ENCODE measurements at places on chromosomes 4 and X.

DNA sequence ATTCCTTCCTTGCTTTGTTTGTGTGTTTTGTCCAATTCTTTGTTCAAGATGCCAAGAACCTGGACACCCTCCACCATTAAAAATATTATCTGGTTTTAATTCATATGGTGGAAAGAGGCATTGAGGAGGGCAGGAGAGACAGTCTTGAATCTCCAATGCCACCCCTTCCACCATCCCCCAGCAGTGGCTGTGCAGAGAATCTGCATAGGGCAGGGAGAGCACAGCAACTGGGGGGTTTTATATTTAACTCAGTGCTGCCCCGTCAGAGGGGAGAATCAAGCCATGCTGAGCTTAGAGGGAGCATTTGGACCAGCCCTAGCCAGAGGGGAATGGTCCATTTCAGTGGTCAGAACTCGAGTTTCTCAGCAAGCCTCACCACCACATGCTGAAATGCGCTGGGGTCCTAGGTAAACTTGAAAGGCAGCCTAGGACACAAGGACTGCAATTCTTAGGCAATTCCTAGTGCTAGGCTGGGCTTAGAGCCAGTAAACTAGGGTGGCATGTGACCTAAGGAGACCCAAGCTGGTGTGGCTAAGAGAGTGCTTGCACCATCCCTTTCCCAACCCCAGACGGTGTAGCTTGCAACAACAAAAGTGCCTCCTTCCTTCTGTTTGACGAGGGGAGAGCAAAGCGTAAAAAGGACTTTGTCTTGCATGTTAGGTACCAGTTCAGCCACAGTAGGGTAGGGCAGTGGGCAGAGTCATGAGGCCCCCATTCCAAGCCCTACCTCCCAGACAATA, 34.2 kb downstream of the CCDC158 start:
- no peak for DNase-seq

DNA sequence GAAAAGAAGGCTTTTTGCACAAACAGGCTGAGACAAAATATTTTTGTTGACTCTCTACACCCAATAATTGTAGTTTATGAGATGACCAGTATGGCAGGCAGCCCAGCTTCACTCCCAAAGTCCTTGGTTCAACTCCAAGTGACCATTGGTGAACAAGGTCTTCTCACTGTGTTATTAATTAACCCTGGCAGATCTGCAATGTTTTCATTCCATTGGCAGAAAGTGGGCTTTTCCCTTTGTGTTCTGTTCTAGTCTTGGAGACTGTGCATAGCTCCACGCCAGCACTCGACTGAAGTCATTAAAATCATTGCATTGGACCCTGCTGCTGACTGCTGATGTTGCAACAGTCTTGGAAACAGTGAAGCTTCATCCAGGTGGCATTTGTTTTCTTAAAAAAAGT, 277.3 kb upstream of the HAND2 start:
- DNase-seq, result no peak

DNA sequence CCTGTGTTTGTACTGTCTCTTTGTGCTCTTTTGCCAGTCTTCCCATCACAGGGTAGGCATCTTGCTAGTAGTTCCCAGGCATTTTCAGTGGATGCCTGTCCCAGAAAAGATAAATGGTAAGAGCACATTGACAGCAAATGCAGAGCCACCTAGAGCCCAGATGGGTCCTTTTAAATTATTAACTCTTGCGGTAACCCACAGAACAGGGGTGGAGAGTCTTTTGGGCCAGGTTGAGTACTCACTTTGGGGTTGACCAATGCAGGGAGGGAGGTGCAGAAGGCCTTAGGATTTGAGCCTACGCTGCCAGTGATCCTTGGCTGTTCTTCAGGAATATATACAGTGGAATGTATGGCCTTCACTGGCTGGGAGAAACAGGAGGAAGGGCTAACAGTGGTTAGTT, 173.8 kb downstream of the MSN start:
- no peak for DNase-seq

DNA sequence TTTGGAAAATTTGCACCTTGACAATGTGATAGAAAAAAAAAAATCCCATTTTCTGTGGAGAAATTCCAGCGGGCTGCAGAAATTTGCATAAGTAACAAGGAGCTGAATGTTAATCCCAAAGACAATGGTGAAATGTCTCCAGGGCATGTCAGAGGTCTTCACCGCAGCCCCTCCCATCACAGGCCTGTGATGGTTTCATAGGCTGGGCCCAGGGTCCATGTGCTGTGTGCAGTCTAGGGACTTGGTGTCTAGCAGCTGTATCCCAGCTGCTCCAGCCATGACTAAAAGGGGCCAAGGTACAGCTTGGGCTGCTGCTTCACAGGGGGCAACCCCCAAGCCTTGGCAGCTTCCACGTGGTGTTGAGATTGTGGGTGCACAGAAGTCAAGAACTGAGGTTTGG, 85.2 kb downstream of the ADGRA3 start:
- no peak for DNase-seq

DNA sequence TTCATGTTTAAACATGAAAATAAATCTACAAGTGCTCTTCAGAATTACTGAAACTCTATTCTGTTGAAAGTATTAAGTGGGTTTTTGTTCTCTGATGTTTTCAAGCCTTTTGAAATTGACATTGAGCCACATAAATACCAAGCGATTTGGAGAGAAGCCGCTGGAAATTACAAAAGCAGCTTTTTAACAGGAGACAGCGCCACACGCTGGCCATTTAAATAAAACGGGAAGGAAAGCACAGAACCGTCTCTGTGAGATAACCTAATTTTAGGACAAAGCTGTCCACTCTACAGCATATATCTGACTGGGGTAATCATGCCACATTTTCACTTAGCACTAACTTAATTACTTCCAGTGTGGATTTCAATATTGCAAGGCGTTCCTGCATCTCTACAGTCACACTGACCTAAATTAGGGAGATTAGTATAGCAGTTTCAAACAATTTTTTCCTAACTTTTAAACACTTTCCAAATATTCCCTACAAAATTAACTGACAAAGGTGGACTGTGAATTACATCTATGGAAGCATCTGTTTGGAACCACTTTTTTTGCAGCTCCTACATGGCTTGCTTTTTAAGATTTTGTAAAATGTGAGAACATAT, 6.8 kb upstream of the ANOS1 start:
- no peak for DNase-seq

- DNase-seq, result no peak
Observed at GRCh38 chr4:79421483-79421882, 13.5 kb upstream of the GK2 start.

- DNase-seq, result no peak
Observed at GRCh38 chr4:25663781-25664180, 8.1 kb downstream of the SLC34A2 start.

- DNase-seq, result no peak
Observed at GRCh38 chr4:152524427-152524826, 11.5 kb downstream of the FBXW7 start.

DNA sequence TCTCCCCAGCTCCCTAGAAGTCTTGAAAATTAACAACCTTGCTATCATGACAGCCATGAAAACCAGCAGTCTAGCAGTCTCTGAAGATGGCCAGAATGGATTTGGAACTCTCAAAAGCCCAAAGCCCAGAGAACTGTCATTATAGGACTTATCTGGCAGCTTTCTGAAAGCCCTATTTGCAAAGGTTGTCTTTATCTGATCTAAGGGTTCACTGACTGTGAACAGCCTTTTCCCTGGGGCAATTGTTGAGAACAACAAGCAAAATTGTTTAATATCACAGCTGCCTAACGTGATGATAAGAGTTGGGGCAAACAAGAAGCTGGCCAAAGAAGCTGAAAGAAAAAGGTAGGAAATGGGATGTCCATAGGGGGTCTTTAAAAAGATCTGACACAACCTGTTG, 20.9 kb upstream of the KLHL8 start:
- no peak for DNase-seq

GRCh38 chr4:140426610-140427105, 790 bp downstream of the CLGN start:
- no peak for DNase-seq

- no peak for DNase-seq
Observed at GRCh38 chr4:173910891-173911290, 372.6 kb downstream of the FBXO8 start.

- DNase-seq, result no peak
Observed at GRCh38 chrX:72165551-72165950, 16.0 kb upstream of the PIN4 start.

- DNase-seq, result no peak
Observed at GRCh38 chr4:54227256-54228055, 1.6 kb upstream of the PDGFRA start.

- no peak for DNase-seq
Observed at GRCh38 chr4:156378033-156378665, 424.5 kb upstream of the CTSO start.

DNA sequence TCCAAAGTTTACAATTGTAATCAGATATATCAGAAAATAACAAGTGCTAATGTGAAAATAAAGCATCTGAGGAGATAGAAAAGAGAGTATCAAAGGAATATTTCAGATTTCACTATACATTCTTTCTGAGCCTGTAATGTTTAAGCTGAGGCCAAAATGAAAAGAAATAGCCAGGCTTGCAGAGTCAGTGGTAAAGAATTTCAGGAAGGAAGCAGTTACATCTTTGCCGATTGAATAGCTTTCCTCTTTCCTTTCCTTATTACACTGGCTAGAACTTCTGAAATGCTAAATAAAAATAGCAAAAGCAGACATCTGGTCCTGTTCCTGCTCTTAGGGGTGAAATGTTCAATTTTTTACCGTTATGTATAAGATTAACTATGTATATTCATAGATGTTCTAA, 1441.6 kb upstream of the PCDH7 start:
- DNase-seq, result no peak

- no peak for DNase-seq
Observed at GRCh38 chr4:72006586-72006985, 25.2 kb upstream of the NPFFR2 start.

DNA sequence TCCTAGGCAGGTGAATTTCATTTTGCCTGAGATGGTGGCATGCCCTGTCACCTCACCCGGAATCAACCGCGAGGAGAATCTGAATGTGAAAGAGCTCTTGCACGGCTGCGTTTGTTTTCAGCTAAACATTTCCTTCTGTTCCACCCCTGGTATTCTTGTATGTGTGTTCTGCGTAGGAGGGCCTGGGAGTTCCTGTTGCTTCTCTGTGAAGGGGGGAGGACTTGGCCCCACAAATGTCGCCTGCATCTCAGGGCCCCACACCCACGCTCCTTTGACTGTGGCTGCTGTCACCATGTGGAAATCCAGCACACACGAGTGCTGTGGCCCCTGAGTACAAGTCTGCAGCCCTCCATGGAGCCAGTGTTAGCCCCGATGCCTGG, 45.8 kb upstream of the CLCN4 start:
- peak; percentile 39 for DNase-seq

DNA sequence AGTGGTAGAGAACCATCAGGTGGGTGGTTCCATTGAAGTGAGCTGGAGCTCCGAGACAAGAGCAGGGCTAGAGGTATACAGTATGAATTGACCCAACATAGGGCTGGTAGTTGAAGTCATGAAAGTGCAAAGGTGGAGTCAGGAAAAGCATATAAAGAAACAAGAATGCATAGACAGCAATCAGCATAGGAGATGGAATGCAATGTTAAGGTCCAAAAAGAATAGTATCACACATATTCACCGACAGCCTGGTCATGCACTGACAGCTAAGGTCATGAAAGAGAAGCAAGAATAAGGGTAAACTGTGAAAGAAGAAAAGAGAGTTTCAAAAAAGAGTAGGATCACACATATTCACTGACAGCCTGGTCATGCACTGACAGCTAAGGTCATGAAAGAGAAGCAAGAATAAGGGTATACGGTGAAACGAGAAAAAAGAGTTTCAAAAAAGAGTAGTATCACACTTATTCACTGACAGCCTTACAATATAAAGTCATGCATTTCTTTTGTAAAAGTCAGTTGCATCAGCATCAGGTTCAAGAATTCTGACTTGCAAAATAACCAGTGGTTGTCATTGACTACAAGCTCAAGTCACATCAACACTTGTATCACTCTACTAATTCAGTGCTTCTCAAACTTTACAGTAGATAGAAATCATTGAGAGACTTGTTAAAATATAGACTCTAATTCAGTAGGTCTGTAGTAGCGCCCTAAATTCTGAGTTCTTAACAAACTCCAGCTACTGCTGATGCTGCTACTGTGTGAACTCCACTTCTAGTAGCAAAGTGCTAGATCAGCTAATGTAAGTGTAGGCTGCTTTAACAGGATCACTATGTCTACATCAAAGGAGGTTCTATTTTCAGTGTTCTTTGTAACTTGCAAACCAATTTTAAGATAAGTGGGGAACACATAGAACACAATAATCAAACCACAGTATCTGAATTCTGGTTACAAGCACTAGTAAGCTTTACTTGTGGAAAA, 221.9 kb downstream of the PDGFC start:
- DNase-seq, result no peak

- DNase-seq, result no peak
Observed at GRCh38 chr4:71204056-71204455, 134.8 kb upstream of the SLC4A4 start.

All from activated T-helper 1 cell treated with anti-CD3 and anti-CD28 coated beads, Interleukin-2, amount 50 U/mL, for 16 hours (primary cell).